NCI-H1694 treated with DMSO at 0.1 percent for 48 hours (cell line): ENCODE measurements at places on chromosomes 3 and 15.

DNA sequence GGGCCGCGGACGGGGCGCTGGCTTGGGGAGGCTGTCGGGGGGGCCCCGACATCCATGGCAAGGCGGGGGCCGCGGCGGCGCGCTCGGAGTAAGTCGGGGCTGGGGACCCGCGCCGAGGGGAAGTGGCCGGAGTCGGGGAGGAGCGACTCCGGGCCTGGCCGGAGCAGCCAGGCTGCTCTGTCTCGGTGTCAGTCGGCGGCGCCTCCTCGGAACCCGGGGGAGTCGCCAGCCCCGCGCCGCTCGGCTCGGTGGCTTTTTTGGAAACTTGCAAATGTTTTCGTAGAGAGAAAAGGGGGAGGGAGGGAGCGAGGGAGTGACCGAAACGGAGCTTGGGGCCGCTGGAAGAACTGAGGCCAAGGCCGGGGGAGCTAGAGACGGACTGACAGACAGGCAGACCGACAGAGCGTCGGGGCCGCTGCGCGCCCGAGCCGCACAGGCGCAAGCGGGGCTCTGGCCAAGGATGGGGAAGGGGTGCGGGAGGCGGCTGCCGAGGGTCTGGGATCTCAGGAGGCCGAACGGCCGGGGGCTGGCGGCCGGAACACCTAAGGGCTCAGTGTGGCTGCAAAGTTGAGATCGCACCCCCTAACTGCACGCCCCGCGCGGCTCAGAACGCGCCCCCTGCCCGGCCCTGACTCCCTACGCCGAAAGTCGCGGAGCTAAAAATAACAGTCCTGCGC, 5.0 kb downstream of the PTH1R start:
- no peak for DNase-seq

GRCh38 chr3:155504682-155505081, 211.2 kb upstream of the STRIT1 start:
- no peak for DNase-seq

- no peak for DNase-seq
Observed at GRCh38 chr15:36067483-36068274, 511.7 kb upstream of the CDIN1 start.

DNA sequence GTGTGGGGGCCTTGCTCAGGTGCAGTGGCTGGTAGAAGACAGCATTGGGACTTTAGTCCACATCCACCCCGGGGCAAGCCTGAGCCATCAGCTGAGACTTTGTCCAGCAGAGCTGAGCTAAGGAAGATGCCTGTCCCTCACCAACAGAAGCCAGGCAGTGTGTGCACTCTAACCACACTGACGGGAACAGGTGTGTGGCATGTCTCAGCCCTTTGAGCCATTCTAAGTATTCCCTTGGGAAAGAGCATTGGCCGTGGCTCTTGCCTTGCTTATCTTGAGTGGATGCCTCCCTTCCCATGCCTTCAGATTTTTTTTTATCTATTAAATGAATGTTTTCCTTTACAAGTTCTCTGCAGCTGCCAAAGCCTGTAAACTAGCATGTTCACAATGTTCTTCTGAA, 3.5 kb downstream of the GABRA5 start:
- no peak for DNase-seq

- no peak for DNase-seq
Observed at GRCh38 chr3:72329354-72329753, 518.9 kb downstream of the SHQ1 start.

DNA sequence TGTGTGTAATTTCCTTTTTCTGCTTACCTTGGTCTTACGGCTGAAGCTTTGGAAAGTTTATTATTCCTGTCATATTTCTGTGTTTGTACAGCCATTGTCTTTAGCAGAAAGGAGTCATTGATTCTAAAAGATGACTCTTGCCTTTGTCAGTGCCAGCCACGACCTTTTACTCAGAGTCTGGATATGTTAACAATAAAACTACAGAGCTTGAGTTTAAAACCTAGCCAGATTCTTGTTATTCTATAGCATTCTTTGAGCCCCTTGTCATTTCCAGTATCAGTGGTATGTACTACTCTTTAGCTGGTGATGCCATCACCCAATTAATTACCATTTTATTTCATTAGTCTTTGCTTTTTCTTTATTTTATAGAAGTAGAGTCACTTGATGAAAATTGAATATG, 142.4 kb downstream of the TCF12 start:
- DNase-seq = no peak

DNA sequence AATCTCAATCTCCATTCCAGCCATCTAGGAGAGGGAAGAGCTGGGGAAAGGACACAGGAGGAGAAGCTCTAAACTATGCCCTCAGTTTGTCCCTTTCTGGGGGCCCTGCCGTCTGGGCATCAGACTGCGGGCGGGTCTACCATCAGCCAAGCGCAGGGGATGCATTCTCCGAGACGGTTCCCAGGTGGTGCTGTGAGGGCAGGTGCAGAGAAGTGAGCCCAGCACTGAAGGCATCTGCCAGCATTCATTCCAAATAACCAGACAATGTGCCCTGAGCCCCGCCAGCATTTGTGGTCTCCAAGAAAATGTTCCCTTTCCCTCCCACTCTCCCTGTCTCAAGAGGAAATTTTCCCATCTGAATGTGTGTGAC, 265.7 kb downstream of the XXYLT1 start:
- no peak for DNase-seq

GRCh38 chr3:139470199-139470598, 6.1 kb downstream of the RBP2 start:
- no peak for DNase-seq

DNA sequence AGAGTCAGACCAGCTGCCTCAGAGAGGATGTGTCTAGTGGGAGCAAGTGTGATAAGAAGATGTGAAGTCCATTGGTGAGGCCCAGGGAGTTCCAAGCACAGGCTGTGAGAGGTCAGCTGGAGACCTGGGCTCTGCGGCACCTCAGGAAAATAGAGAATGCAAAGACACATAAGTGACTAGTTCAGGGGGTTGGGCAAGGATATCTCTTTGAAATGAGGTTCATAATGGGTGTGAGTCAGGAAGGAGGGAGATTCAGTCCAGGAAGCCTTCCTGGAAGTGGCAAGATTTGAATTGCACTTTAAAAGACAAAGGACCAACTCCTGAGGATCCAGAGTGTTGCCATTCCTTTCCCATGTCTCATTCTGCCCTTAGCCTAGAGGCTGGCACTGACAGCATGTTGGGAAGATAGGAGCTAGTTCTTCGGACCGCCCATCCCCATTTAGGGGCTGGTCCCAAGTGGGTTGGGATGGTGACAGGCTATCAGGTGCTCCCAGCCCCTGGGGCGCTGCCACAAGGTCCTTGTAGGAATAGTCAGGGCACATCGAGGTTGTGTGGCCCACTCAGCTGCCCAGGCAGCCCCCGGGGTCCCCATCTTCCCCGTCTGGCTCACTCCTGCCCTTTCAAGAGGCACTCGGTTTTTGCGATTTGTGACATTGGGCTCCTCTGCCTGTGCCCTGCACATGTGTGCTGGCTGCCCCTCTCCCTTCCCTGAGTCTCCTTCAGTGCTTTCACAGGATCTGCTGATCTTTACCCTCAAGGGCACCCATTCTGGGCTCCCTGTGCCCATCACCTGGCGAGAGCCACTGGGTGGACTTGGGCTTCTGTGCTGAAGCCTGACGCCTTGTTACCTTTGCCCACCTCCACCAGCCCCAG, 23.7 kb downstream of the ESYT3 start:
- no peak for DNase-seq

DNA sequence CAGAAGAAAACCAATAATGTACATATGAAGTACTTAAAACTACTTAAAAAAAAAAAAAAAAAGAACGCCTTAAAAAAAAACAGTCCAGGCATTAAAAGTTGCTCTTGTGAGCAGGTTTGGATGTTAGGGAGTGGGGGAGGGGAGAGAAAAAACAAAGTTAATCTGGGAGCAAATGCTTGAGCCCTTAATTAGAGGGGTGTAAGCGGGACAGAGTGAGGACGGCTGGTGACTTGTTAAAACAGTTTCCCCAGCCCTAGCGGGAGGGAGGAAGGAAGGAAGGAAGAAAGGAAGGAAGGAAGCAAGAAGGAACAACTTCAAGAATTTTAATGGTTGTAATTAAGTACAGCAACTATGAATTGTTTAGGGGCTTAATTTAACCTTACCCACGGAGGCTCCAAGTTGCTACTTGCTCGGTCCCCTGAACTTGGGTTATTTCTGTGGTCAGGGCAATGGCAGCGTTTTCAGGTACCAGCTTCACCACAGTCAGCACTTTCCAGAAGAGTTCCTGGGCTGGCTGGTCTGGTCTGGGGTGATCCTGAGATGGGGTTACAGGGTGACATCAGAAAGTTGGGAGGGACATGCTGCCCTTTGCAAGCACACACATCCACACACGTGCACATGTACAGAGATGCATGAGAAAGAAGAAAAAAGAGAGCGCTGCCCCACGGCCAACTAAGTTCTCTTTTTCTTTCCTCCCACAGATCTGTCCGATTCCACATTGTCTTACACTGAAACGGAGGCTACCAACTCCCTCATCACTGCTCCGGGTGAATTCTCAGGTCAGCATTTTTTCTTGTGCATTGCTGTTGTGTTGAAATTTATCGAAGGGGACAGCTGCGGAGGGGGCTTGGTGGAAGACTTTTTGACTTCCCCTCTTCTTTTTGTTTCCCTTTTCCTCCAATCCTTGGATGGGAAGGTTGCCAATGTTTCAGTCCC, 14.0 kb downstream of the SMAD6 start:
- no peak for DNase-seq

GRCh38 chr3:138448631-138449030, 14.2 kb downstream of the ESYT3 start:
- DNase-seq = no peak

DNA sequence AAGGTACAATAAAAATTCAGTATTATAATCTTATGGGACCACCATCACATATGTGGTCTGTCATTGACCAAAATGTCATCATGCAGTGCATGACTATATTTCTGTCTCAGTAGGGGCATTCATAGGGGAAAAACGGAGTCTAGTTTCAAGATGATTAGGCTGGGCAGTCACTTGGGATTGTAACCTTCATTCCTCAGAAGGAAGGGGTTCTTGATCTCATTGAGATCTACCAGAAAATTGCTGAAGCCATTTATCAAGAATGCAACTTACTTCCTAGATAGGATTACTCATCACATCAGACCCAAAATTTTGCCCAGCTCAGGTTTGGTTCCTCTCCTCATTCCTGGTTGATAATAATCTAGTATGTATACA, 37.3 kb downstream of the BTD start:
- no peak for DNase-seq

- DNase-seq = no peak
Observed at GRCh38 chr3:34065901-34066300, 267.5 kb downstream of the PDCD6IP start.

GRCh38 chr3:52468336-52468735, 12.9 kb downstream of the NISCH start:
- no peak for DNase-seq

DNA sequence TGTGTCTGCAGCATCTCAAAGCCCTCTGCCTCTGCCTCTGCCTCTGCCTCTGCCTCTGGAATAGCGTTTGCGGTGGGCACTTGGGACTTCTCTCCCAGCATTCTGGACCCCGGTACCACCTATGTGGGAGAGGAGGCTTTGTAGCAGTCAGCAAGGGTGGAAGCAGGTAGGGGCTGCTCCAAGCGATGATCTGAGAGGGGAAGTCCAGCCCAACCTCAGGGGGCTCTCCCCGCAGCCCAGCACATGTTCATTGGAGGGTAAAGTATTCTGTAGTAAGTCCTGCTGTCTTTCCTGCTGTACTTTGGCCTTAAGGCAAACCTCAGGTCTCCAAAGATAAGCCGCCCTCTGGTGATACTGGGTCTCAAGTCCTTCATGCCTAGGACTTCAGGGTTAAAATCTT, 68.6 kb downstream of the FAM174B start:
- DNase-seq = no peak

DNA sequence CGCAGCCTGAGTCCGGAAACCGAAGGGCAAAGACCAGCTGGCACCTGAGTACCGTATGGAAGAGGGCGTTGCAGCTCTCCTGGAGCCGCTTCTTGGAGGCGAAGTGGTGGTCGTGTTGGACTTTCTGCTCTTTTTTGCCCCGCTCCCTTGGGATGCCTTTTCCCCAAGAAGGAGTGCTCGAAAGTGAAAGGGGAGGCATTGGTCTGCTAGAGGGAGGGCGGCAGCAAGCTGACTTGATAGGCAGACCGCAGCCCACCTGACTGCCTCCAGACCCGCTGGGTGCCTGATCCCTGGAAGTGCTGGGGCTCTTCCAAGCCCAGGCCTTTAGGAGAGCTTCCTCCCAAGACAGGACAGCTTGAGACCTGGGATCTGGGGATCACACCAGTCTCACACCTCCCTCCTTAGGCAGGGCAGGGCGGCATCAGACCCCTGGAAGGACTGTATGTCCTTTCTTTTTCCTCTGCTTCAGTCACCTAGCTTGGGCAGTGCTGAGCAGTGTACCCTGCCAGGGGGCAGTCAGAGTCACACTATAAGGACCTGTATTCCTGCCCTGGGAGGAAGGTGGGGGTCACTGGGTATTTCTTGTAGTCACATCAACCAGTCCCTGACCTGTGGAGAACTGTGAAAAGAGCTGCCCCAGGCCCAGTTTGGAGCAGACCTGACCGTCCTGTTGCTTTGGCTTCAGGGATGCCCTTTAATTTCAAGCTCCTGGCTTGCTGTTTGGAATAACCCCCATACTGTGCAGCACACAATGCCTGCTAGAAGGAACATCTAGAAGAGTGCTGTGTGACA, 2.1 kb downstream of the ACVR2B start:
- no peak for DNase-seq

DNA sequence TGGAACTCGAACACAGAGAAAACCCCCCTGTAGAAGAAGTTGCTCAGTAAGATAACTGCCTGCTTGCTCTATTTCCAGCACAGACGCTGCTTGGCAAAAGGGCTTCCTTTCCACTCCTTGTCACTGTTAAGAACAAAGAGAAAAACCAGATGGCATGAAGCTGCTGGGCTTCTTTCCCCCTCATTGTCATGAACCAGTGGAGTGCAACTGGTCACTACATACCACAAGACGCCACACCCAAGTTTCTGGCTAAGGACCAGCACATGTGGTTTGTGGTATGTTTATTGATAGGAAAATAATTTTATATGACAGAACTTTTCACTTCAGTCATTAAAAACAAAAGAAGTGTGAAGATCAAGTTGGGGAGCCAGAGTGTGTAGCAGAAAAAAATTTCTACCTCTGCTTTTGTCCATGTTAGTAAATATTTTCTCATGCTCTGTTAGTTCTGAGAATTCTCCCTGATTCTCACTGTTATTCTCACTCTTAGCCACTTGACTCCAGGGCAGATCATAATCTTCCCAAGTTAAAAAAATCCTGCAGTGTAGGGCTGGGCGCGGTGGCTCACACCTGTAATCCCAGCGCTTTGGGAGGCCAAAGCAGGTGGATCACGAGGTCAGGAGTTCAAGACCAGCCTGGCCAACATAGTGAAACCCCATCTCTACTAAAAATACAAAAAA, 37.9 kb downstream of the CLK3 start:
- DNase-seq = no peak

GRCh38 chr15:101521591-101521990, 32.1 kb upstream of the PCSK6 start:
- no peak for DNase-seq

GRCh38 chr3:42035816-42036482, 55.2 kb upstream of the TRAK1 start:
- DNase-seq = no peak

- DNase-seq = no peak
Observed at GRCh38 chr15:32819448-32819847, 101.6 kb downstream of the GREM1 start.

- DNase-seq = no peak
Observed at GRCh38 chr3:37126856-37127255, 47.5 kb downstream of the LRRFIP2 start.
